ENCODE measurements at places on chromosomes 7 and 10. TPM values are rescaled to one million over a fixed set of nuclear protein-coding genes. Genes with fewer than 3 reads are reported as not detected.

DNA sequence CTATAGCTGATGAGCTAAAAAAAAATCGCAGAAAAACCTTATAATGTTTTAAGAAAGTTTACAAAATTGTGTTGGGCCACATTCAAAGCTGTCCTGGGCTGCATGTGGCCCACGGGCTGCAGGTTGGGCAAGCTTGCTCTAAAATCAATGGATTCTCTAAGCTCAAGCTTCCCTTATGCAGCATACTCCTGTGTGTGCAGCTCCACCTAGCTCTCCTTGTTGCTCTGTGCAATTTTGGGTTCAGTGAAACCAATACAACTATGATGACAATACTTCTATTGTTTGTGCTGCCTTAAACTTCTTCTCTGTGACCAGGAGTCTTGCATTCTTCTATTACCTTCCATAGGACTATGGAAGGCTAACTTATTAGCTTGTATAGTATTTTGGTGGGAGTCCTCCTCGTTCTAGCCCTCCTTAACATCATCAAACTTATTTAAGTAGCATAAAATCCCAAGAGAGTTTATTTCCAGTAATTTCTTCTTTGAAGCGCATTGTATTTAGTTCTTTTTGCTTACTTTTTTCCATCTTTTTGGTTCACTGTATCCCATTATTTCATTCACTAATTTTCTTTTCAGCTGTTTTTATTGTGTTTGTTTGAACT lies 170.9 kb upstream of the SMIM30 start:
- peak; percentile 3 for DNase-seq

DNA sequence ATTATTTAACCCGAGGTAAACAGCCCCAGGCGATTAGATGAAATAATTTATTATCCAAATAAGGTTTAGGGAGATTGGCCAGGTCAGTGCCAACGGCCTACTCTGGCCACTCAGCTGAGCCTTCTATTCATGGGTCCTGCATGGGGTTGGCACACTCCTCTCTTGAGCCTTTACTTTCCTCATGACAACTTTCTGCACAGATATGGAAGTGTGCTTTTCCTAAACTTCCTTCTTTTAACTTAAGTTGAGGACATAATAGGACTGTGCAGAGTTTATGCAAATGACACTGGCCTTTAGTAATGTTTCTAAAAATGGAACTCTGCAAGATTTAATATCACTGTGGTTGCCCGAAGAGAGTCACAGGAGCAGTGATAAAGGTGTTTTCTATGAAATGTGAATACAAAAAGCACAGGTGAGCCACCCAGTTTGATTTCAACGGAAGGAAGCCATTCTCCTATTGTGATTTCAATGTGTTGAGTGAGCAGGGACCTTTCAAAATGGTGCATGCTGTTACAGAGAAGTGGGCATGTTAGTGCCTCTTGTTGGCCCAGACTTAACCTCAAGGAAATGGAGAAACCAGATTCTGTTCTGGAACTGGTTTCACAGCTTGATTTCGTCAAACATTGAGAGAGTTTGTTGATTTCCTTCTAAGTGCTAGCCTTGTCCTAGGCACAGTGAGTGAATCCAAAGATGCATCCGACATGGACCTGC lies 55.7 kb downstream of the LYZL2 start:
- DNase-seq: no peak

DNA sequence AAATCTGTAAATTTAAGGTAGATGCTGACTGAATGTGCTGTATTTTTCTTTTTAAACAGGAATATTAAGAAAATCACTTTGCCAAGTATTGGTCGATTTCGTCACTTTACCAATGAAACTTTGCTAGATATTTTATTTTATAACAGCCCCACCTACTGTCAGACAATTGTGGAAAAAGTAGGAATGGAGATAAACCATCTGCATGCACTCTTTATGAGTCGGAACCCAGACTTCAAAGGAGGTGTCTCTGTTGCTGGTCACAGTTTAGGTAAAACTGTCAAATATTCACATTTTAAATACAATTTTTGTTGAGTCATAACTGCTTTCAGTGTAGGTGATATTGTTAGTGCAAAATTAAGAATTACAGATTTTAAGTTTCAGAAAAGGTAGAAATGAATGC lies 25.2 kb downstream of the SEC23IP start:
- no peak for DNase-seq

DNA sequence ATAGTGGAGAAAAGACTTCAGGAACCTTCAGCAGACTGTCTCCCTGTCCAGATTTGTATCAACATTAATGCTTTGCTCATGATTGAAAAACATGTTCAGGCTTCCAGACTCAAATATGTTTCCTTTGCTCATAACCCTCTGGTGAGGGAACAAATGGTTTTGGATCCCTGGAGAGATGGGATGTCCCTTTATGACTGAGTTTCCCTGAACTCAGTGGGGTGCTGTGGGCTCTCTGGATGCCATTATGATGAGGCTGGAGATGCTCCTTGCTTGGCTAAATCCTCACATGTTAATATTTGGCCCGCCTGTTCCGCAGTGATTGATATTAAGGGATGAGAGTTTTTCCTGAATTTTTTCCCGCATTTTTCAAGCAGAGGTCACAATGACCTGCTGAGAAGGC lies 749.4 kb downstream of the SUGCT start:
- DNase-seq: no peak

- peak; percentile 85 for DNase-seq
Measured at GRCh38 chr7:156949541-156950380, at the start of gene NOM1. NOM1 (plus strand) TSS chr7:156949712; CDS start chr7:156949738, 26 bp downstream.

TEX47 gene
- not detected for total RNA-seq

OGDHL gene
- total RNA-seq: 0.30 TPM

HSPA12A gene
- 10.6 TPM for total RNA-seq

COL17A1 gene
- total RNA-seq: not detected

Data from NCI-H460 (cell line).